Left cardiac atrium (tissue), 4 donors: ENCODE measurements at places on chromosomes 11 and 22. TPM values are rescaled to one million over a fixed set of nuclear protein-coding genes. Genes with fewer than 3 reads are reported as not detected.

Gene PDGFB
- 17.5 TPM for total RNA-seq

Gene PLAAT5
- total RNA-seq, result 9.3 TPM

Gene SLC5A12
- total RNA-seq, result 6.1 TPM

Gene ANKK1
- total RNA-seq, result 0.10 TPM

Gene HIKESHI
- 39.0 TPM for total RNA-seq

Gene DDI1
- not detected for total RNA-seq

Gene PLXNB2
- total RNA-seq, result 91.5 TPM

Gene UVRAG
- 17.7 TPM for total RNA-seq
